Mesangial cell (primary cell): ENCODE measurements at places on chromosomes 5 and 9. TPM values are rescaled to one million over a fixed set of nuclear protein-coding genes. Genes with fewer than 3 reads are reported as not detected.

GHR gene
- total RNA-seq = 0.49 and 0.51 TPM in 2 replicates

CTXN3 gene
- not detected in 2 replicates for total RNA-seq

TMEM232 gene
- total RNA-seq = under 0.01 and 1.3 TPM in 2 replicates

BAAT gene
- 0.13 and 0.16 TPM in 2 replicates for total RNA-seq

FOXD4L5 gene
- total RNA-seq = not detected in 2 replicates

MAMDC4 gene
- total RNA-seq = 1.8 and 3.2 TPM in 2 replicates

SPINK5 gene
- not detected in 2 replicates for total RNA-seq

OR4F3 gene
- total RNA-seq = not detected in 2 replicates
